ENCODE measurements at places on chromosomes 16 and 17.

- DNase-seq: no peak
These were observed 47.8 kb downstream of the ARHGAP27 start for GRCh38 chr17:45384789-45385262.

GRCh38 chr17:30790279-30790678, 34.2 kb downstream of the CRLF3 start:
- DNase-seq: no peak

- no peak for DNase-seq
These were observed 497.8 kb upstream of the ZFHX3 start for GRCh38 chr16:73545755-73546154.

DNA sequence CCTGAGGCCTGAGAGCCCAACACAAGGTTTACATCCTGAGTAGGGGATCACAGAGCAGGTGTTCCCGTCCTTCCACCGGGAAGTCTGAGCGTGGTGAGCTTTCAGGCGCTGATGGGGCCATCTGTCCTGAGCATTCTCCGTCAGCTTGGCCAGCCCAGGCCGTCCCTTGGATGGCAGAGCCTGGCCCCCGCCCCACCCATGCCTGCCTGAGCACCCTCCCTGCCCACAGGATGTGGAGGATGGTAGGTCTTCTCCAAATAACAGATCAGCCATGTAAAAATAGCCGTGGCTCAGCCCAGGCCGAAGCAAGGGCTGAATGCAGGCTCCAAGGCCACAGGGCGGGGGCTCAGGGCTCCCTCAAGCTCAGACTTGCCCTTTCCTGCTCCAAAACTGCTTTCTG, 20.2 kb downstream of the SPNS2 start:
- no peak for DNase-seq

DNA sequence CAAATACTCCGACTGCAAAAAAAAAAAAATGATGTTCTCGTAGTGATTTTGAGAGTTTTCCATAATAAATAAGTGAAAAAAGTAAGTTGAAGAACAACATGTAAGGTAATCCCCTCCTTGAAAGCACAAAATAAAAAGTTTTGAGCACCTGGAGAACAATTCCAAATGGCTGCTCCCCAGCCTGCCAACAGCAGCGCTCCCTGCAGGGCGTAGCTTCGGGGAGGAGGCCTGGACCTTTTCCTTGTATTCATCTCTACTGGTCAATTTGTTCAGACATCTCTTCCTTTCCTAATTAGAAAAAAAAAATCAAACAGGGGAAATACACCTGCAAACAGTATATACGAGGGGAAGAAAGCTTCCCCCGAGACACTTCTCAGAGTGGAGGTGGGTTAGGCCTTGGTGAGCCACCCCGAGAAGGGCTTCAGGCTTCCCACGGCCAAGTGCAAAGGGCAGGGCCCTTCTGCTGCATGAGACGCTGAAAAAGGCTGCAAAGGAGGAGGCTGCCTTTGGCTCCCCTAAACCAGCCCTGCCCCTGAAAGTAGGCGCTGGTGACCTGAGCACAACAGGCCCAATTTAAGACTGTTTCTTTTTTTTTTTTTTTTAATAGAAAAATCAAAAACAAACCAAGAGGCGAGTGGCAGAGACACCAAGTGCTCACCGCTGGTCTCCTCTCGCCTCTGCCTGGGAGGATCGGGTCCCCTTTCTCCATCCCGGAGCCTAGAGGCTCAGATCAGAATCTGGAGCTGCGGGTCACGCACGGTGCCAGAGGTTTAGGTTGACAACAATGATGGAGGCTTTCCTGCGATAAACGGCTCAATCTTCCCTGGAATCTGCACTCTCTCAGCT, 193.1 kb upstream of the FOXF1 start:
- no peak for DNase-seq

- DNase-seq: no peak
These were observed 89.9 kb downstream of the C16orf78 start for GRCh38 chr16:49463529-49463928.

DNA sequence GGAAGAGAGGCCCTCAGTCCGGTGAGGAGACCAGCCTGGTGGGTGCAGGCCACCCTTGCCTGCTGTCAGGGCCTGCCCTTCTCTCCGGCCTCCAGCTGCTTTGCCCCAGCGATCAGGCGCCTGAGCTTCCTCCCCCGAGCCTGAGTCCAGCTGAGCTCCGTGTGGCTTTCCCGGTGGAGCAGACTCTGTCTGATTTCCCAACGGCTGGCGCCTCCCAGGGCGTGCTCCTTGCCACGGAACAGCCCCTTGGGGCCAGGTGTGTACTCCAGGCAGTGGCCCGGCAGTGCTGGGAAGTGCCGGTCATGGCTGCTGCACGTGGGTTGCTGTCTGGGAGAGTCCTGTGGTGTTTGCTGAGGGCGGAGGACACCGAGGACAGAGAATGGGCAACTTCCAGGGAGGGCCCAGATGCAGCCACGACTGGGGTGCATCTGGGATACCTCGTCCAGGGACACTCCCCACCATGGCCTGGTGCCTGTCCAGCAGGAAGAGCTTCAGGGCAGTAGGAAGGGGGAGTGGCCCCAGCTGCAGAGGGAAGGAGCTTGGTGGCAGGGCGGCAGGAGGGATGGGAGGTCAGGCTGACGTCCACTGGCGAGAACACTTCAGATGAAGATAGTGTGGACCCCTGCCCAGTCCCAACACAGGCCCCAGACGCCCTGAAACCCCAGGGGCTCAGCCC, 22.5 kb downstream of the METRNL start:
- no peak for DNase-seq

DNA sequence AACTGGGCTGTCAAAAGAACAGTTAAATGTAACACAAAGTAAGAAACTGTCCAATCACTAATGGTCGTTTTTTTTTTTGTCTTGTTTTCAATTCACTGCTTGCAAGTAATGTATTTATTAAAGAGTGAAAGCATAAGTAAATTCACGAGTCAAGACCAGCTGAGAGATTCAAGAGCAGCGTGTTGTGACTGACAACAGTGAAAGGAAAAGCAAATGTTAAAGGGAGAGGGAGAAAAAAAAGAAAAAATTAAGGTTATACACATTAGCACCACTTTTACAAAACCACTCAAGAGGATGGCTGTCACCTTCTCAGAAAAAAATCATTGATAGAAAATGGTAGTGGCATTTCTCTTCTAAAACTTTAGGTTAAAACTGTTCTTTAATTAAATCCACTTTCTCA, 36.1 kb downstream of the GPATCH8 start:
- no peak for DNase-seq
